ENCODE measurements at places on chromosomes 3 and 15.

DNA sequence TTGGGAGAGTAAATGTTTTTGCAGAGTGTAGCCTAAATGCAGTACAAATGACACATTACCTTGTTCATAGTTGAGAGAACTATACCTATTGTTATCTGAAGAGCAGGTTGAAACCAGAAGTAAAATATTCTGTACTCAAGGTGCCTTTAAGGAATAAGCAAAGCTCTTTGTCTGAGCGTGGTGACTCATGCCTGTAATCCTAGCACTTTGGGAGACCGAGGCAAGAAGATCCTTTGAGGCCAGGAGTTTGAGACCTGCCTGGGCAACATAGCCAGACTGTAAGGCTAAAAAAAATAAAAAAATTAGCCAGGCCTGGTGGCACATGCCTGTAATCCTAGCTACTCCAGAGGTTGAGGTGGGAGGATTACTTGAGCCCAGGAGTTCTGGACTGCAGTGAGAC is 2.2 kb upstream of the RNF13 start:
- no peak for DNase-seq

DNA sequence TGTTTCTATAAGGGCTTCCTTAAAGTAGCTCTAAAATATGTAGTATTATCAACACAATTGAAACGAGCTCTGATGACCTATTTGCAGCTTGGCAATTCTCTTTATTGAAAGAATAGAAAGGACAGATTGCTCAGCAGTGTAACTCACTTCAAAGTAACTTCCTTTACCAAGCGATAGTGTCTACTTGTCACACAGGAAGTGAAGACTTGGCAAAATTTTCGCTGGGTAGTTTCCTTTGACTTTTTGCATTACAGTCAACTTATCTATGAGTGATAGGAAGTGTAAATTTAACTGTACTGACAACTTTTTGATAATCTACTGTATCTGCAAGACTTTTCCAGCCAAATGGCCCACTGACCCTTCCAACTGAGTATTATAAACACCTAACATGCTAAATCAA is 22.8 kb downstream of the SLC9A9 start:
- no peak for DNase-seq

GRCh38 chr3:54905261-54905888 is 22.5 kb downstream of the LRTM1 start:
- no peak for DNase-seq

DNA sequence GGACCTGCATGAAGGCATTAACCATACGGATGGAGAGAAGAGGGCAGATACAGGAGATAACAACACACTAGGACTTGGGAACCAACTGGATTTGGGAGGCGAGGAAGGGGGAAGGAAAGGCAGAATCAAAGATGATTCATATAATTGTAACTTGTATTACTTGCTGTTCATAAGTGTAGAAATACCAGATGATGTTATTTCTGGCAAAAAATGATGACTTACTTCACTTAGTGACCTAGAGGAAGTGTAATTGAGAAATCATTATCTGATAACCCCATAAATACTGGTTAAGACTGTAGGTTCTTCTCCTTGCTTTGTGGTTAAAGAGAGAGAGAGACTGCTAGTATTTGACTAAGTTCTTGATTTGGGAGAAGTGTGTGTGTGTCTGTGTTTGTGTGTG is 50.5 kb upstream of the GK5 start:
- DNase-seq = no peak

DNA sequence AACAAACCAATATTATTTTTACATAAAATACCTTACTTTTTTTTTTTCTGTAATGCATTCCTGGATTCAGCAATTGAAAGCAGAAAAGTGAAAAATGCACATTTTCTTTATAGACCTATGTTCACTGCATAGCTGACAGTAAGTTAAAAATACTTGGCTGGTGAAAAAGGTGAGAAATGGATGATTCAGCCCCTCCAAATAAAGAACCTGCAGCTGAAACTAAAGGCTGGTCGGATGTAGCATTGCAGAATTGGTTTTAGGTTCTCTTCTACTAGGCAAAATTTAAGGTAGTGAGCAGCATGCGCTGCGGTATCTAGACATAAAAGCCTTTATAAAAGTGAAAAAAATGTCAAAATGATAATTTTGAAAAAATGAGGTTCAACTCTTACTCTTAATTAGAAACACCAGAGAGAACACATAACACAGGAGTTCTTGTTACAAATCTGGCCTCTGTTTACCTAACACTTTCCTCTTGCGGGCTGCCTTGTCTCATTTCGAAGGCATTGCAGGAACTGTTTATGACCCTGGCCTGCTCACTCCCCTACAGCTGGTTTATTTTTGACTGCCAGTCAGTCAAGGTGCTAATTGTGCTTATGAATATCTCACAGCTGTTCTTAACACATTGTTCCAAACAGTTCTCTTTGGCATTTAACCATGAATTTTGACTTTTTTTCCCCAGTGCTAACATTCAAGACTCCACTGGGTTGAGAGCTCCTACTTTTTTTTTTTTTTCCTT is 455.4 kb upstream of the TBL1XR1 start:
- no peak for DNase-seq

DNA sequence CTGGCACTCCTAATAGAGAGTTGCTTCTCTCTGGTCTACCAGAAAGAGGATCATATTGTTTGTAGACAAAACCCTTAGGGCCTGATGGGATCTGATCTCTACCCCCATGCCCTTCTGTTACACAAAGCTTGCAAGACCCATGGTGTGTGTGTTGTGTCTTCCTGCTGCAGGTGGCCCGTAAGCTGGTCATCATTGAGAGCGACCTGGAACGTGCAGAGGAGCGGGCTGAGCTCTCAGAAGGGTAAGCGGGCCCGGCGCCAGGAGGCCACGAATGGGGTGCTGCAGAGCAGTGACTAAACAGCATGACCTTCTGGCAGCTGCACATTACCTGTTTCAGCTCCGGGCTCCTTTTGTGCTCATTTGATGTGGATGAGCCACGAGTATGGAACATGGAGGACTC is 18.2 kb downstream of the TPM1 start:
- no peak for DNase-seq

DNA sequence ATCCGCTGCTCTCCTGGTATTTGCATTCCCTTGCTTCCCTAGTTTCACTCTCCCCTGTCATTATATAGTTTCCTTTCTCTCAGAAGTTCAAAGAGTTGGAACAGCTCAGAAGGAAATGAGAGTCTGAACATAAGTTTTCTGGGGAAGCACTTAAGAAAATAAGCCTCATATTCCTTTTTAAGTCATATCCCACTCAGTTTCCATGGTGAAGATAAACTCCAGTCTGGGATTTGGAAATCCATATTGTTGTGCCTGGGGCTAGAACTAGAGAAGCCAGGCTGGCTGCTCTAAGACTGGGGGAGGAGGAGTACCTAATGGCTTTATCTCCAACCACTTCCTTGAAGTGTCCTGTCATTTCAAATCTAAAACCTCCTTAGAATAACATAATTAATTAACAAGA is 134.2 kb upstream of the ALCAM start:
- DNase-seq = no peak
